ENCODE measurements at places on chromosomes 1 and 21. TPM values are rescaled to one million over a fixed set of nuclear protein-coding genes. Genes with fewer than 3 reads are reported as not detected.
A peak's percentile ranks its signal among the peaks of the same experiment; 100 is the strongest.

DNA sequence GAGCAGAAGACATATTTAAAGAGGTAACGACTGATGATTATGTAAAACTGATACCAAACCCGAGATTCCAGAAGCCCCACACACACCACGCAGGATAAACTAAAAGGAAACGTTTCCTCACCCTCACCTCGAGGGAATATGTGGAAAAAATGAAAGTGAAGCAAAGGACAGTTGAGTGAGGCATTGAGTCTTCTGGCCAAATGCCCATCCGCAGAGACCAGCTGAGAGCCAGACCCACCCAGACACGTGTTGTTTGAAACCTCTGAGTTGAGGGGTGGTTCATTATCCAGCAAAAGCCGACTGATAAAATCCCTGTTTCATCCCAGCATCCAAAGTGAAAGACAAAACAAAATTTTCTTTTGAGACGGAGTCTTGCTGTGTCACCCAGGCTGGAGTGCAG lies 29.6 kb upstream of the PCBP3 start:
- DNase-seq = no peak

GRCh38 chr1:51192213-51192843 lies 43.7 kb upstream of the RNF11 start:
- peak; percentile 89 for DNase-seq

DNA sequence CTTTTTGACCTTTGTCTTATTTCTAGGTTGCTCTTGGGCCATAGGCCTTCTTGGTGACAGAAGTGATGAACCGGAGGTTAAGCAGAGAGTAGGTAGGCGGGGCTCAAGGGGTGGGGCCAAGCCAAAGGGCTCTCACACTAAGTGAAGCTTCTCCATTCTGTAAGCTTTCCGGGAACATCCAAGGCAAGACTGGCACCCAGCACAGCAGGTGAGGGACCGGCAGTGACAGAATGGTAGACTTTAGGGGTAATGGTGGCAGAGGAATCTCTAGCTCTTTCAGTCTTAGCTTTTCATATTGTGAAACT lies at the start of gene TNFAIP8L2:
Gene TNFAIP8L2, plus strand, starts transcription at position 135 of the 305 bp plus-strand sequence. CDS start 2,049 bp downstream, outside the sequence.
- DNase-seq = no peak

GRCh38 chr1:231207437-231207836 lies 33.6 kb upstream of the GNPAT start:
- no peak for DNase-seq

DNA sequence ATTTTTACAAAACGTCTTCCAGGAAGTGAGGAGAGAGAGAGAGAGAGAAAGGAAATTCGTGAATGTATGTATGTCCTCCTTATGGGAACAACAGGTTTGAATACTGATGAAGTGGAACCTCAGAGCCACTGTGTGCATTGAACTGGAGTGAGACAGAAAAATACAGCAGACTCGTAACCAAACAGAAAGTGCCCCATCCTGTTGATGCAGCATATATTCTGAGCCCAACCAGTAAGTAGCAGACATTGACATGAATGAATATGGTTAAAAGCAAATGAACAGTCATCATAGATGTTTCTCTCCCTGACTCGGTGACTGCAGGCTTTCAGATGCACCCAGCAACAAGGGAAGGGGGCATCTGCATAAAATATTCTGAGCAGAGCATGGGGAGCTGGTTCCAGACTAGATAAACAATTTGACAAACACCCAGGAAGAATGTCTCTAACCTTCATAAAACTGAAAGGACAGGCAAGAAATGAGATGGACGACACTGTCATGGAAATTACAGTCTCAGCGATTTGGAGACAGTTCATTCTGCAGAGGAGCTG lies 471.0 kb upstream of the PBX1 start:
- no peak for DNase-seq

DNA sequence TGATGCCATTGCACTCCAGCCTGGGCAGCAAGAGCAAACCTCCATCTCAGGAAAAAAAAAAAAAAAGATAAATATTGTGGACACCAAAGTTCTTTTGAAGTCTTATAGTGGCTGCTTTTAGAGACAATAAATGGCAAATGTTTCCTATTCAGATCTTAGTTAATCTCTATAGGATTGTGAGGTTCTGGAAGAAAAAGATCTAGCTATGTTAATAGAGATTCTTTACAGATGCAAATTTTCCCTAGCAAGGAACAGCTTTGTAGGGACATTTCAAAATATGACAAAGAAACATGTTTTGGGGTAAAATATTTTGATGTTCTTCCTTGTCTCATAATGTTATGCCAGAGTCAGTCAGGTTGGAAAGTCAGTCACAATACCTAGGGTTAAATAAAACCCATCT lies 24.5 kb upstream of the RCC2 start:
- no peak for DNase-seq

Gene VANGL2
- 0.06 TPM for total RNA-seq

Gene HSF2BP
- 2.4 TPM for total RNA-seq

- peak; percentile 26 for DNase-seq
Observed at GRCh38 chr21:42983103-42983502, 8.7 kb downstream of the PKNOX1 start.

Gene FNDC5
- 0.35 TPM for total RNA-seq
